ENCODE measurements at places on chromosomes 5 and 9.

GRCh38 chr9:92558612-92559374, 23.0 kb upstream of the ECM2 start:
- no peak for DNase-seq

GRCh38 chr5:142056816-142057696, 44.2 kb upstream of the GNPDA1 start:
- DNase-seq: no peak

DNA sequence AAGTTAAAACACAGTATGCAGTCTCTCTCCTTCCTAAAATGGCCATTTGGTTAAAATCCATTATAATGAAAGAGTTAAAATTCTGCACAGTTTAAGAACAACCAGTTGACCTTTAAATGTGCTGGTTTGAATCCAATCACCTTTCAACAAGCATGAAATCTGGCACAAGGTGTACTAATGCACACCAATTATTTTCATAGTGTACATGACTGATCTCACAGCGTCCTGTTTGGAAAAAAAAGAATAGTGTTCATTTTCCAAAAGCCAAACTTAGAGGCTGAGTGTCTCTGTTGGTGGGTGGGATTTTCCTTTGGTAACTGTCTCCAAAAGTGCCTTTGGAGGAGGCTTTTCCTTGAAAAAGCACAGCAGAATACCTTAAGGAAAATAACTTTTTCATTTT, 180.6 kb downstream of the DEPDC1B start:
- no peak for DNase-seq

GRCh38 chr5:156934450-156935211, 28.4 kb downstream of the TIMD4 start:
- no peak for DNase-seq

- no peak for DNase-seq
Observed at GRCh38 chr5:14216372-14216771, 73.2 kb downstream of the TRIO start.

- DNase-seq: no peak
Observed at GRCh38 chr5:39302472-39302871, 61.8 kb downstream of the C9 start.

- DNase-seq: no peak
Observed at GRCh38 chr5:136694258-136694657, 328.9 kb upstream of the TRPC7 start.

GRCh38 chr9:18673179-18673578, 199.2 kb downstream of the ADAMTSL1 start:
- DNase-seq: no peak

DNA sequence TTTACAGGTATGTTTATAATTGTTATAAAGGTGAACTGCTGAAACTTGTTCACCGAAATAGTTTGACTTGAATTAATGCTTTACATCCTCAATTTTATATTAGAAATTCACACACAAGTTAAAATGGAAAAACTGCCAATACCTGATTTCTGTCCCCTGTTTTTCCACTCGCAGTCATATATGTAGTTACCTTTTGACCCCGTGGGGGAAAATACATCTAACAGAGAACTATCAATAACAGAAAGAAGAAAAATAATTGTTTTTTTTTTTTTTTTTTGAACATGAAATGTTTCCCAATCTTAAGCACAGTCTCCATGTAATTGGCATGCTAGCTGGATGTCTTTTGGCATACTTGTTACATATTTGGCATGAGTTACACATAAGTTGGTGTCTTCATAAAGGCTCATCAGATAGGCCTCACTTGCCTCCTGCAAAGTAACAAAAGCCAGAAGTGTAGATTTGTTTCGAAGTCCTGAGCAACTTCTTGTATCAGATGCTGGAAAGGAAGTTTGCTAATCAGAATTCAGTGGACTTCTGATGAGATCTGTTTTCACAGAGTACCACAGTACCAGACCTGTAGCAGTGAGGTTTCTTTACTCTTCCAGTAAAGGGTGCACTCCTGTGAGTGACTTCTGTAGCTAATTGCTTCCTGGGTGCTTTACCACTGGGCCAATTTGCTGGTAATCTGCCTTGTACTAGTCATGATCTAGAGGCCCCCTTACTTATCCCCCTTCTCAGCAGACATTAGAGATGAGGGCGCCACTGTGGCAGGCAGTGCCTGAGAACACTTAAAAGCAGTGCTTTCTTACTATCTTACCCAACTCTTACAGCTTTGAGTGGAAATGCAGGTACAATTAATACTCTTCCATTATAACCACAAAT, 36.2 kb upstream of the CXXC5 start:
- no peak for DNase-seq

DNA sequence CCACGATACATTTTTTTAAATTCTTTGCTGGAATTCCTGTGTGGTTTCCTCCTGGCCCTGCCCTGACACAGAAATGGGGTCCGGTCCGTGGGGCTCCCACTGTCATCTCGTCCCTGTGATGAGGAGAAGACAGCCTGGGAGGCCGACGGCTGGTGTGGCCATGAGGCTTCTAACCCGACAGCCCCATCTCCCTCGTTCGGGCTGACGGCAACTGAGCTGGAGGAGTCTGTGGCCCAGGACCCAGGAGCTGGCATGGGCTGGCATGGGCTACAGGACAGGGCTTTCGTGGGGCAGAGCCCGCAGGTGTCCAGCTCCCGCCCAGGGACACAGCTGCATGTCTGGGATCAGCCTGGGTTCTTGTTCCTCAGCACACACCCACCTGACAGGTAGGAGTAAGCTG, 13.8 kb downstream of the LCN9 start:
- no peak for DNase-seq

DNA sequence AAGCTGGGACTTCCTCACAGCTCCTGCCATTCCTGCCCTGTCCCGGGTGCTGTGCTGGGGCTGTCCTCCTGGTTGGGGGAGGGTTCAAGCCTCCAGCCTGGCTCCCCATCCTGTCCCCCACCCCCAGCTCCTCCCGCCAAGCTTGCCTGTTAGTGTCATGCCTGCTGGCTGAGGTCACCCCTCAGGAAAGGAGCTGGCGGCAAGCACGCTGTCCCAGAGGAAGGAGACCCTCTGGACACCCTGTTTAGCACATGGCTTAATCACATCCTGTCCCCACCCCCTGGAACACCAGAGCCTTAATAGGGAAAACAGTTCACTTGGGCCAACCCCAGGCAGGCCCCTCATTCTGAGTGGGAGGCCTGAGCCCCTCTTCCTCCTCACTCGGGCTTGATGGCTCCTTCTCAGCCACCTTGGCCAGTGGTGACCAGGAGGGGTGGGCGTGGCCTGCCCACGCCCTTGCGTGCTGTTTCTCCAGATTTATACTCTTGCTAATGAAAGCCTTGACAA, 9.2 kb upstream of the PHYHD1 start:
- DNase-seq: no peak

DNA sequence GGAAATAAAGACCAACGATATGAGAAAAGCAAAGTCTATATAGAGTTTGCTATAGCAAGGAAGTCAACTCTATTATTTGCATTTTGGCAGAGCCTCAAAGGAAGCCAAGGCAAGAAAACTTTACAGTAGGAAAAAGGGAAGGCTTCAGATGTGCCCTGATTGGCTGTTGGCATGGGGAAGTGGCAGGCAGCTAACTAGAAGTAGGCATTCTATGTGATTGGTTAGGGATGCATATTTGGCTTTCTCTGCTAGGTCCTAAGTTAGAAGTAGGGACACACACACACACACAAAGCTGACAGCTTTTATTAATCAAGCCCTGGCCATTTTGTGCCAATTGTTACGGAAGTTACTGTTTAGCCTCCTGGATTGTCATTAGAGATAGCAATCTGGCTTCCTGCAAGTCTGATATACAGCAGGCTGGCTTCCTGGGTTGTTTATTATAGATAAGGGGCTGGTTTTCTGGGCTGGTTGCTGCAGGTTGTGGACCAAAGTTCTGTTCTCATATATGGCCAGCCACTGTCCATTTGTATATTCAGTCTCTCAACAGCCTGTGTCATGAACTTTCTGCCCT, 308.1 kb upstream of the GRAMD2B start:
- DNase-seq: no peak

DNA sequence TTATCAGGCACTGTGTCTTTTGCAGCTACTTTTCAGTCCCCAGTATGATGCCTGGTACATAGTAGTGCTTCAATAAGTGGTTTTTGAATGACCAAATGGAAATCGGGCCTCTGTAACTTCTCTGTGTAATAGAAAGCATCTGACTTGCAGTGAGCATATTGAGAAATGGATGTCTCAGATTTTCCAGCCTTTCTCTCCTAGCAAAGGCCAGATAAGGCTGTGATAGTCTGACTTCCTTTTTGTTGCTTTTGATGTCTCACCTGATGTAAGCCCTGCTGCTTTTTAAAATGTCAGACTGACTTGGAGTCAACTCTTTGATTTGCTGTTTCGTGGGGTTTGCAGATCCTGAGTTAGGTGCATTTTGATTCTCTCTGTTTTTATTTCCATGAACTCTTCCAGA, 590.0 kb upstream of the ZNF608 start:
- DNase-seq: no peak

GRCh38 chr5:154309371-154309745, 118.8 kb downstream of the GALNT10 start:
- DNase-seq: no peak

GRCh38 chr5:67409126-67409777, 212.7 kb upstream of the CD180 start:
- no peak for DNase-seq

GRCh38 chr9:121684381-121685145, 33.1 kb downstream of the DAB2IP start:
- no peak for DNase-seq

- DNase-seq: no peak
Observed at GRCh38 chr5:14400085-14400484, 181.5 kb upstream of the OTULINL start.

- DNase-seq: no peak
Observed at GRCh38 chr9:82109626-82110025, 121.1 kb downstream of the SPATA31D1 start.

- no peak for DNase-seq
Observed at GRCh38 chr5:77847129-77847460, 71.0 kb upstream of the TBCA start.

- no peak for DNase-seq
Observed at GRCh38 chr5:157502143-157502647, 42.2 kb downstream of the NIPAL4 start.

- DNase-seq: no peak
Observed at GRCh38 chr5:75337366-75338021, 474 bp downstream of the HMGCR start.

GRCh38 chr5:133232011-133232410, 180.2 kb downstream of the HSPA4 start:
- DNase-seq: no peak

GRCh38 chr5:169831331-169831730, 149.0 kb downstream of the INSYN2B start:
- DNase-seq: no peak

DNA sequence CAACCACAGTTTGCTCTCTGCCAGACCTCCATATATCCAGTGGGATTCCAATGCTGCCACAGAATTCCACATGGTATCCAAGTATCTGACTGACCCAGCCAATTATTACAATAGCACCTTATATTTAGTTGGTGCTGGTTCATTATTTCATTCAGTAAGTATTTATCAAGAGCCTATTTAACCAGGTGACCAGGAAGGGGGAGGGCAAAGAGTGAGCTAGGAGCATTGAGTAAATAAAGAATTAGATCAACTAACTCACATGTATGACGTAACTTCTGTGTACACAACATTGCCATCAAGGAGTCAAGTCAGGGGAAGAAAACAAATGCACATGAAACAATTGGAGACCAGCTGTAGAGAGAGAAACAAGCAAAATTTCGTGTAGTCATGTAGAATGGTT, 207.1 kb upstream of the PAPPA start:
- DNase-seq: no peak

- DNase-seq: no peak
Observed at GRCh38 chr9:98097836-98098235, 21.2 kb downstream of the TRIM14 start.

DNA sequence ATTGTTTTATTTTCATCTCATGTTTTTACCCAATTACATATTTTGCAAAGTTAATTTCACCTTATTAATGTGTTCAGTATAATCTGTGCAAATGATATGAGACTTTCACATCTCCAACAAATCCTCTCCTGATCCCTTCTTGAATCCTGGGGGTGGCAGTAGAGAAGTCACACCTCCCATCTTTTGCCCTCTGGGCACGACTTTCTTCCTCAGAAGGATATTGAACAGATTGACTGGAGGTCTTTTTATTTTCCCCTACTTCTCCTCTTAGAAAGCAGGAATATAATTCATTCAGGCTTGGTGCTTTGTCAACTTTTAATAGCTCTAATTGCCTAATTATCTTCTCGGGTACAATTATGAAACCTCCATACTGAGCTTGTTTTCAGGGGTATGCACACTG, 1037.1 kb upstream of the NUDT12 start:
- DNase-seq: no peak

DNA sequence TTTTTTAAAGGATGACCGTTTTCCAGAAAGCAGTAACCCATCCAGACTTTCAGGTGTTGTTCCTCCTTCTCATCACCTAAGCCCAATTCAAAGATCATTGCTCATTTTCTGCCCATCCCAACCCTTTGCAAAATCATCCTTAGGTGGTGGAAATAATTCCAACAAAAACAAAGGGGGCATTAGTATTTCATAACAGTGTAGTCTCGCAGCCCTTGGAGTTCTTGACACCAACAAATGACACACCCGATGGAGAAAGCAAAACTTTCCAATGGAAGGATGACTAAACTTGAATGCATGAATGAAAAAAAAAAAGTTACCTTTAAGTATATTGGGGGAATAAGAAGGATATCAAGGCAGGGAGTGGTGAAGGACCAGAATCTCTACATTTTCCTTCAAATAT, 117.0 kb downstream of the PAPPA start:
- DNase-seq: no peak

Measured in cortex of kidney (tissue), 1 donor.